SK-N-SH (cell line): ENCODE measurements at places on chromosomes 4 and X. TPM values are rescaled to one million over a fixed set of nuclear protein-coding genes. Genes with fewer than 3 reads are reported as not detected.

DNA sequence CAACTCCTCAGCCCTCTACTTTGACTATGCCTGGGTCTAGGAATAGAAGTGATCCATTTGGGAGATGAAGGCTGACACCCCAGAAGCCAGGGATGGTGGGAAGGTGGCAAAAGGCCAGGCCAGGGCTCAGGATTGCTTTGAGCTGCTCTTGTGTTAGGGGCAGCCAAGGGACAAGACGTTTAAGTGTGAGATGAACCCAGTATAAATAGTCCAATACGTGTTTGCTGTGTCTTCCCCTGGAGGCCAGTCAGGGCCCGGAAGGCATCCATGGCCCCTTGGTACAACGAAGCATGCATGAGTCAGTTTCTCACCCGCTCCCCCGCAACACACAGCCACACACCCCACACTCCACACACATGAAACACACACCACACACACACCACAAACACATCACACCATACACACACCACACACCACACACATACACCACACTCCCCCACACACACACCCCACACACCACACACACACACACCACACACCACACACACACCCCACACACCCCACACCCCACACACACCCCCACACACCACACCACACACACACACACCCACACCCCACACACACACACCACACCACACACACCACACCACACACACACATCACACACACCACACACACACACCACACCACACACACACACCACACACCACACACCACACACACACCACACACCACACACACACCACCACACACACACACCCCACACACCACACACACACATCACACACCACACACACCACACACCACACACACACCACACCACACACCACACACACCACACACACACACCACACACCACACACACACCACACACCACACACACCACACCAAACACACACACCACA lies 5.1 kb downstream of the STARD8 start:
- no peak overlapping the region for H3K27ac ChIP-seq
- peak; percentile 29 for DNase-seq
- no peaks in the 10 kb centered on the region for H3K36me3 ChIP-seq
- no peak overlapping the region for H3K4me3 ChIP-seq

GRCh38 chr4:162229670-162230069 lies 65.9 kb upstream of the FSTL5 start:
- no peaks in the 10 kb centered on the region for H3K4me1 ChIP-seq
- H3K27me3 ChIP-seq = no peaks in the 10 kb centered on the region
- H3K36me3 ChIP-seq = no peaks in the 10 kb centered on the region
- H3K4me3 ChIP-seq = no peak overlapping the region
- no peak for DNase-seq
- H3K27ac ChIP-seq = no peak overlapping the region

DNA sequence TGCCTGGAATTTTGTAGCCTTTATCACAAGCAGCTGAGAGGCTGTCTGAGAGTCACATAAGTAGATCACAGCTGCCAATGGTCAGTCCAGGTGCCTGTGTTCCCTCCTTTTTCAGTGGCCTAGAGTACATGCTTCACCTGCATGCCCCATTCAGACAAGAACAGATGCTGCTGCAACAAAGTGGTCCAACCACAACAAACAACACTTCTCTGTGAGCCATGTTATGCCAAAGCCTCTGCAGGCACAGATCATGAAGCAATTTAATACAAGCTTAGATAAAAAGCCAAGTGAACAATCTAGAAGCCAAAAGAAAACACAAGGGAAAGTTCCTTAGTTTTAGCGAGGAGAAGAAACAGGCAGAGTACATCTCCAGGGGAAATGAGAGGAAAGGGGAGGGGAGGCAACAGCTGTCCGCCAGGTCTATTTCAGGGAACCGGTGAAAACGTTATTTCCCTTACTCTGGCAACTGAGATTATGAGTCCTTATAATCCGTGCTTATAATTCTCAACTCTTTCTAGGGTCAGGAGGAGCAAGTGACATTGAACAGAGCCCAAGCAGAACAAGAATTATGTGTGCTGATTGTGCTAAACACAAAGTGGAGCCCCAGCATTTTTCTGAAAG lies 92.6 kb downstream of the TSPAN5 start:
- H3K4me3 ChIP-seq = no peak overlapping the region
- no peak overlapping the region for H3K27ac ChIP-seq
- H3K4me1 ChIP-seq = peaks cover 13% of the 10 kb centered on the region; the same call in 1 of the 2 replicates
- H3K36me3 ChIP-seq = no peaks in the 10 kb centered on the region
- no peak for DNase-seq

DNA sequence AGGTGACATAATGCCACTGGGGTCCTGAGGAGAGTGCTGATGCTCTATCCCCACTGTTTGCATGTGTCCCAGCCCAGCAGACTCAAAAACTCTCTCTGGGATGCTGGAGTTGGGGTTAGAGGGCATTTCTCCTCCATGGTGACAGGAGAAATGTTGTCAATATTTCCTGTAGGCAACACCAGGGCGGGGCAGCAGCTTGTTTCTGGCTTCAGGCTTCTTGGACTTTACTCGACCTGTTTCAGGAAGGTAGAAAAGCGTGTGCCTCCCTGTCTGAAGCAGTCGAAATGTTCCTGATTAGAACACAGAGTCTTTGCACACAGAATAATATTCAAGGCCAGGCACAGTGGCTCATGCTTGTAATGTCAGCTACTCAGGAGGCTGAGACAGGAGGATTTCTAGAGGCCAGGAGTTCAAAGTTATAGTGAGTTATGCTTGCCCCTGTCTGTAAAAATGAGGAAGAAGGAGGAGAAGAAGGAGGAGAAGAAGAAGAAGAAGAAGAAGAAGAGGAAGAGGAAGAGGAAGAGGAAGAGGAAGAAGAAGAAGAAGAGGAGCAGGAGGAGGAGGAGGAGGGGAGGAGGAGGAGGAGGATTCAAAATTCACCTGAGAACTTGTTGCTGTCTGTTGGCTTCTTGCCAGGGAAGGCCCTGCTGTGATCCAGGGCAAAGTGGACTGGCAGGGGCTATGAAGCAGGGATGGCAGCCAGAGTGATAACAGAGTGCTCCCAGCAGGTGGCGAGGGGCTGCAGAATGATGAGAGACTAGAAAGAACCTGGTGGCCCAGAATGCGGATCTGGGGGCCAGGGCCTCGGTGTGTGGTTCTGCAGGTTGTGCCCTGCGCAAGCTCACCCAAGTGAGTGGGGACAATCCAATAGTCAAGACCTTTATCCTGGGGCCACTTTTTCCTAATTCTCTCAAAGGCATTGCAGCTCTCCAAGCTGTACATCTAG lies 82.9 kb downstream of the RTL5 start:
- H3K36me3 ChIP-seq = no peaks in the 10 kb centered on the region
- no peak overlapping the region for H3K27ac ChIP-seq
- peak; percentile 65 for DNase-seq

DNA sequence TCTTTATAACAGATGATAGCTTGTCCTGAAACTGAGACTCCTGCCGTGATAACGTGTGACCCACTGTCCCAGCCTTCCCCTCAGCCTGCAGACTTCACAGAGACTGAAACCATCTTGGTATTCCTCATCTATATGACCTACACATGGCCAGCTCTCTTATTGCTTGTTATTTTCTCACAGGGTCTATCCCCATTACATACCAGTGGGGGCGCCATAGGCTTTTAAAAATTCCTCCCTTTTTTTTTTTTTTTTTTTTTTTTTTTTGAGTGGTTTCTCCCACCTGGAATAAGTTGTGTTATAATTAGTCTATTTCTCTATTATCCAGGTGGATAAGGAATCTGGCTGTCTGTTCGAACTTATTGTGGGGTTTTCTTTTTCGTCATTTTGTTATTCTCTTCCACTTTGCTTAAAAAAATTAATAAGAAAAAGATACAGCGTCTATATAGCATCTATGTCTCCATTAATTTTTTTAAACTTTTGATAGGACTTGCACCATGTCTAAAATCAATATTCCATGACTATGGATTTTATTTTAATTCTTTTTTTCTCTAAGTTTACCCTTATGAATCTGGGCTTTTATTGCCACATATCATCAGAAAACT lies 47.2 kb downstream of the GYG2 start:
- H3K27me3 ChIP-seq = no peaks in the 10 kb centered on the region; the same call in 1 of the 2 replicates
- peak; percentile 20 for DNase-seq
- H3K4me3 ChIP-seq = no peak overlapping the region
- no peaks in the 10 kb centered on the region for H3K36me3 ChIP-seq
- no peaks in the 10 kb centered on the region for H3K4me1 ChIP-seq
- H3K27ac ChIP-seq = no peak overlapping the region

Gene STPG2
- polyA plus RNA-seq = not detected in 2 replicates

GRCh38 chr4:1002631-1003251 lies 8.7 kb upstream of the FGFRL1 start:
- peaks cover 42% of the 10 kb centered on the region for H3K27me3 ChIP-seq
- no peak overlapping the region for H3K27ac ChIP-seq
- no peaks in the 10 kb centered on the region for H3K36me3 ChIP-seq
- H3K4me1 ChIP-seq = no peaks in the 10 kb centered on the region

GRCh38 chr4:67130411-67130810 lies 414.9 kb downstream of the CENPC start:
- no peak overlapping the region for H3K27ac ChIP-seq
- H3K4me1 ChIP-seq = no peaks in the 10 kb centered on the region
- no peak for DNase-seq
- H3K27me3 ChIP-seq = no peaks in the 10 kb centered on the region
- H3K36me3 ChIP-seq = no peaks in the 10 kb centered on the region

Gene NBDY
- polyA plus RNA-seq = 56.0 and 68.2 TPM in 2 replicates

- no peaks in the 10 kb centered on the region for H3K36me3 ChIP-seq
- no peak overlapping the region for H3K27ac ChIP-seq
- DNase-seq = no peak
- H3K4me3 ChIP-seq = no peak overlapping the region
- H3K4me1 ChIP-seq = no peaks in the 10 kb centered on the region
Measured at GRCh38 chr4:16909281-16909680, 10.8 kb upstream of the LDB2 start.

GRCh38 chrX:9295551-9295950 lies 169.3 kb upstream of the TBL1X start:
- H3K27me3 ChIP-seq = peaks cover 10% of the 10 kb centered on the region; the same call in 1 of the 2 replicates
- H3K27ac ChIP-seq = no peak overlapping the region
- no peak for DNase-seq
- peaks cover 4% of the 10 kb centered on the region; the same call in 1 of the 2 replicates for H3K4me1 ChIP-seq
- no peak overlapping the region for H3K4me3 ChIP-seq

Gene C4orf50
- under 0.01 and 0.03 TPM in 2 replicates for polyA plus RNA-seq

GRCh38 chr4:151931563-151931962 lies 170.8 kb upstream of the GATB start:
- no peak for DNase-seq
- H3K36me3 ChIP-seq = no peaks in the 10 kb centered on the region
- peaks cover 5% of the 10 kb centered on the region; the same call in 1 of the 2 replicates for H3K27me3 ChIP-seq
- H3K27ac ChIP-seq = no peak overlapping the region

GRCh38 chr4:28232951-28233350 lies 1372.3 kb downstream of the STIM2 start:
- H3K27ac ChIP-seq = no peak overlapping the region
- DNase-seq = no peak
- peaks cover 16% of the 10 kb centered on the region; the same call in 1 of the 2 replicates for H3K4me1 ChIP-seq

Gene PPEF1
- polyA plus RNA-seq = 0.16 and 0.58 TPM in 2 replicates

DNA sequence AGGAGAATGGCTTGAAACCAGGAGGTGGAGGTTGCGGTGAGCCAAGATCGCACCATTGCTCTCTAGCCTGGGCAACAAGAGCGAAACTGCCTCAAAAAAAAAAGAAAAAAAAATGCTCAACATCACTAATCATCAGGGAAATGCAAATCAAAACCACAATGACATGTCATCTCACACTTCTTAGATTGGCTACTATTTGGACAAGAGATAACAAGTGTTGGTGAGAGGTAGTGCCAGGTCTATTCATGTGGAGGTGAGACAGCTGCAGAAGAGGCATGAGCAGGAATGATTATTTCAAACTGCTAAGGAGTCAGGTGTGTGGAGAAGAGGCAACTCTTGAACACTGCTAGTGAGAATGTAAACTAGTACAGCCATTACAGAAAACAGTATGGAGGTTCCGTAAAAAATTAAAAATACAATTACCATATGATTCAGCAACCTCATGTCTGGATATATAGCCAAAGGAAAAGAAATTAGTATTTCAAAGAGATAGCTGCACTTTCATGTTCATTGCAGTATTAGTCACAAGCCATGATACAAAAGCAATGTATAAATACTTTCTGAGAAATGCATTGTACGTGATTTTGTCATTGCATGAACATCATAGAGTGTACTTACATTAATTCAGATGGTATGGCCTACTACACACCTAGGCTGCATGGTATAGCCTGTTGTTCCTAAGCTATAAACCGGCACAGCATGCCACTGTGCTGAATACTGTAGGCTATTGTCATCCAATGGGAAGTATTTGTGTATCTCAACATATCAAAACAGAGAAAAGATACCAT lies 75.3 kb downstream of the TMEM144 start:
- H3K4me1 ChIP-seq = peaks cover 3% of the 10 kb centered on the region
- no peaks in the 10 kb centered on the region for H3K36me3 ChIP-seq
- no peak overlapping the region for H3K4me3 ChIP-seq

DNA sequence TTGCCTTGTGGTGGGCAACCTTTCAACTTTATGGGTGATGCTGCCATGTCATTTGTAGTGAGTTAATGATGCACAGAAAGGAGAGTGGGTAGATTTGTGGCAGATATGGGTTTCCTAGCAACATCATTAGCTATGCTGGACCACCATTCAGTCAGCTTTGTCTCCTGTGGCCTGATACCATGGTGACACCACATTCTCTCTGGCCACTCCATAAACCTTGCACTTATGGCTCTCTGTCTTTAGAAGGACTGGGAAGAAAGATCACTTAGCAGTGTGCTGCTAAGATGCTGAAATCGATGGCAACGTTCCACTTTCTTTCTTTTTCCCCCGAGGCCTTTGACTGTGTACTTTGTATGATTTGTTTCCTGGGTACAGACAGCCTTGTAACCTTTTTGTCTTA lies 95.0 kb upstream of the SOX3 start:
- H3K4me1 ChIP-seq = no peaks in the 10 kb centered on the region
- no peaks in the 10 kb centered on the region for H3K27me3 ChIP-seq

Gene TMPRSS11F
- polyA plus RNA-seq = not detected in 2 replicates

Gene ATP2B3
- 0.16 and 0.18 TPM in 2 replicates for polyA plus RNA-seq

Gene FRMD7
- polyA plus RNA-seq = not detected in 2 replicates

DNA sequence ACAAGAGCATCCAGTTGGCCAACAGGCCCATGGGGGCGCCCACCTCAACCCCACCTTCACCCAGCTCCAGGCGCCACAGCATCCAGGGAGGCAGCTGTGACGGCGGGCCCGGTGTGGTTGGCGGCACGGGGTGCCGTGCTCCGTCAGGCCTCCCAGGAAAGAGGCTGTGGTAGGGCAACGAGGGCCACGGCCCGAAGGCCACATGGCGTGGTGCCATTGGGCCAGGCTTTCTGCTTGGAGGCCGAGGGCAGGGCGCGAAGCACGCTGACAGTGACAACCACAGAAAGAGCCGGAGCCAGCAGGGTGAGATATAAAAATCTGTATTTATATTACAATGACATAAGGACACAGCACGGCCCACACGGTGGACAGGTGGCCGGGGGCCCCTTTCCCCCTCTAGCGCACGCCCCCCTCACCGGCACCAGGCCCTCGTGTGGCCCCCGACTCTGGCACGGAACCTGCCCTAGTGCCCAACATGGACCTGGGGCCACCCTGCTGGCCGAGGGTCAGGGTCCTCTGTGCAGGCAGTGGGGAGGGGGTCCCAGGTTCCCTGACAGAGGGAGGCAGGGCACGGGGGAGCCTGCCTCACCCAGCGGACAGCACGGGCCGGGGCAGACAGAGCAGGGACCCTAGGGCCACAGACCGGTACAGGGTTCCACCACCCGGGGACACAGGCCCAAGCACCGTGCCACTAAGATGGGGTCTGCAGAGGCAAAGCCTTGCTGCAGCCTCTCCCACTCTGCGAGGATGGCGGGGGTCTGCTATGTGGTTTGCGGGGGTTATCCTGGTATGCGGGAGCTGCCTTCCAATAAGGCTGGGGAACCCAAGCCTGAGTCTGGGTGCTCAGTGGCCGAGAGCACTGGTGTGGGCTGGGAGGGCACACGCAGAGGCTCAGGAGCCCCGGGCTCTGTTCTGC lies 5.5 kb upstream of the HAUS3 start:
- H3K27ac ChIP-seq = no peak overlapping the region
- H3K4me3 ChIP-seq = no peak overlapping the region
- H3K27me3 ChIP-seq = no peaks in the 10 kb centered on the region
- DNase-seq = peak; percentile 31
- H3K36me3 ChIP-seq = peaks cover 41% of the 10 kb centered on the region; the same call in 1 of the 2 replicates
- H3K4me1 ChIP-seq = no peaks in the 10 kb centered on the region; the same call in 1 of the 2 replicates
